NCI-H1417 treated with DMSO at 0.1 percent for 48 hours (cell line): ENCODE measurements at places on chromosomes 4 and X.

GRCh38 chr4:15065516-15065915 is 63.2 kb downstream of the CPEB2 start:
- no peak for DNase-seq

- DNase-seq, result no peak
These were observed 2.1 kb upstream of the GC start for GRCh38 chr4:71785959-71786358.

DNA sequence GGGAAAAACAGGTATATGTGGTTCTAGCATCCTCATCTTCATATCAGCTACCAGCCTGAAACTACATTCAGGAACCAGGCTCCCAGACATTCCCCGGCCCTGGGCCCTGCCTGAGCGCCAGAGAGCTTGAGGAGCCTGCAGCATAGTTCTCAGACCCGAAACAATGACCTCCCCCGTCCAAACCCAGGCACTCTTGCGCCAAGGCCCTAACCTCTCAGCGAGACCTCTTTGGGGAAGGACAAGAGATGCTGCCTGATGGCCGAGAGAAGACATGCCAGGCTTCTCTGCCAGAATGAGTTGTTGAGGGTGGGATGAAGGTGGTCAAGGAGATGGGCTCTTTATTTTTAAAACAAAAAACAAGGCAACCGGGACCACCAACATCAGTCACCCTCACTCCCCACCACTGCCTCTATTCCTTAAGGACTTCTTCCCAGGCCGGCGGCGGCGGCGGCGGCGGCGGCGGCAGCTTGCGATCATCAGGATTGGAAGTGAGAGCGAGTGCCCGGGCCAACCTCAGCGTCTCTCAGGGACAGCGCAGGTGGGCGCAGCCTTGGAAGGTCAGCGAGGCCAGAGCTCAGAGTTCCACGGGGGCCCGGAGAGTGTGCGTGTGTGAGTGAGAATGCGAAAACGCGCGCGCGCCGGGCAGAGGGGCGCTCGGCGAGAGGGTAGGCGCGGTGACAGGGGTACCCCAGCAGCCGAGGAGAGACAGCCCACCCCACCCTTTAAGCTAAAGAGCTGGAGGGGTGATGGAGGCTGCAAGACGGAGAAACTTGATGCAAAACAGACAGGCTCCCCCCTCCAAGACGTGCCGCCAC is 601 bp downstream of the INPP4B start:
- no peak for DNase-seq

DNA sequence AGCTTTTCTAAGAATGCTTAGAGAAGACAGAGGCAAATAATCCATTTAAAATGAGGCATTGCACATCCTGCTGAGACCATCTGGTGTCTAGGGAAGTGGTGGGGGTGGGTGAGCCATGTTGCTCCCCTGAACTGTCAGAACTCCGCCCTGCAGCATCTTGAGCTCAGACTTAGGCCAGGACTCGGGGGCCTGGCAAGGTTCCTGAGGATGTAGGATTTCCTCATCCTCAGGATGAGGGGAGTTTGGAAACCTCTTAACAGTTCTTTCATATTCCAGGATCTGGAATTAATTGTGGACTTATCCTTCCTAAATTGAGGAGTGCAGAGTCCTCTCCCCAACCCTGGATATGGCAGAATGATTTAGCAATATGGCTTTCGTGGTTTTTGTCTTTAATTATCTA is 6.6 kb downstream of the TLL1 start:
- DNase-seq, result no peak

DNA sequence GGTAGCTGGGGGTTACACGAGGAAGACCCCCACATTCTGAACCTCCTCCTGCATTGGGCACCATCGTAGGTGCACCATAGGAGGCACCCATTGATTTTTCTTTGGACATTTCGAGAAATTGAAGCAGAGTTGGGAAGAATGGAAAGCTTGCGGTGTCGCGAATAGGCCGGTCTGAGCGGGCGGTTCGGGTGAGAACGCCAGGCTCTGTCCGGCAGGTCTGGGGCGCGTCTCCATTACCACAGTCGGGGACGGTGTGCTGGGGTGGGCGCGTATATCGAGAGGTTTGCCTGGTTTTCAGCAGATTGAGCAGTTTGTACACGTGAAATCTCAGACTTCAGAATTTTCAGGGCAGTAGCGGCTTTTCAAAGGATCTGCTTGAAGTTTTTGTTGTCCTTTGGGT is 560 bp downstream of the PASD1 start:
- no peak for DNase-seq

- no peak for DNase-seq
These were observed 59.8 kb downstream of the ANK2 start for GRCh38 chr4:113109106-113109718.

- DNase-seq, result no peak
These were observed 28.3 kb downstream of the MMRN1 start for GRCh38 chr4:89922848-89923416.

DNA sequence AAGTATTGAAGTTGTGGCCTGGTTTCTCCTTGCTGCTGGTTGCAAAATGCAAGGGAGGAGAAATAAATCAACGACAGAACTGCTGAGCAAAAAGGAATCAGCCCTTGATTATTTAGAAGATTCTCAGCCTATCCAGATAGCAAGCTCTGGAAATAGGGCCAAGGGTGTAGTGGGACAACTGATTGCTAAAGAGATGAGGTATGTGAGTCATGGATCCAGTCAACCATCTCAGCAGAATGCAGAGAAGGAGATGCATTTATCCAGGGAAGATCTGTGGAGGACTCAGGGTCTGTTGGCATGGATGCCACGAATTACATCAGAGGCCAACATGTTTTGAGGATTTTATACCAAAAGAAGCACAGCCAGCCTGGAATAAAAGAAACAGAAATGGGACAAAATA is 36.7 kb downstream of the FOXR2 start:
- no peak for DNase-seq

GRCh38 chr4:73224886-73225285 is 33.7 kb downstream of the ANKRD17 start:
- DNase-seq, result no peak

- no peak for DNase-seq
These were observed 6.0 kb downstream of the CXCL2 start for GRCh38 chr4:74092957-74093356.

- DNase-seq, result no peak
These were observed 11.8 kb upstream of the MAN2B2 start for GRCh38 chr4:6562931-6563901.

DNA sequence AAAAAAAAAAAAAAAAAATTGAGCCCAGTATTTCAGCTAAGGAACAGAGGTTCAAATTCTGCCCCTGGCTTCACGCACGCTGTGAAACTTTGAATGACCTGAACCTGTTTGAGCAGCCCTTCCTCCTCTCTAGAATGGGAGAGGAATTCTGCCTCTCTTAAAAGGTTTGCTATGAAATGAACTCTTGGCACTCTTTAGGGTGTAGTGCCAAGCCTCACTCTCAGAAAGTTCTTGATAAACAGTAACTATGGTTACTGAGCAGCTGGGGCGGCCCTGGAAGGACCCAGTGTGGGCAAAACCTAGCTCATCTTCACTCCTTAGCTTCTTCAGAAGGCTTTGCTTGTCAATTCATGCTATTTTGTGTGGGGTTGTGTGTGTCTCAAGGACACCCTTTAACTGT is 73.7 kb downstream of the GEMIN8 start:
- no peak for DNase-seq

DNA sequence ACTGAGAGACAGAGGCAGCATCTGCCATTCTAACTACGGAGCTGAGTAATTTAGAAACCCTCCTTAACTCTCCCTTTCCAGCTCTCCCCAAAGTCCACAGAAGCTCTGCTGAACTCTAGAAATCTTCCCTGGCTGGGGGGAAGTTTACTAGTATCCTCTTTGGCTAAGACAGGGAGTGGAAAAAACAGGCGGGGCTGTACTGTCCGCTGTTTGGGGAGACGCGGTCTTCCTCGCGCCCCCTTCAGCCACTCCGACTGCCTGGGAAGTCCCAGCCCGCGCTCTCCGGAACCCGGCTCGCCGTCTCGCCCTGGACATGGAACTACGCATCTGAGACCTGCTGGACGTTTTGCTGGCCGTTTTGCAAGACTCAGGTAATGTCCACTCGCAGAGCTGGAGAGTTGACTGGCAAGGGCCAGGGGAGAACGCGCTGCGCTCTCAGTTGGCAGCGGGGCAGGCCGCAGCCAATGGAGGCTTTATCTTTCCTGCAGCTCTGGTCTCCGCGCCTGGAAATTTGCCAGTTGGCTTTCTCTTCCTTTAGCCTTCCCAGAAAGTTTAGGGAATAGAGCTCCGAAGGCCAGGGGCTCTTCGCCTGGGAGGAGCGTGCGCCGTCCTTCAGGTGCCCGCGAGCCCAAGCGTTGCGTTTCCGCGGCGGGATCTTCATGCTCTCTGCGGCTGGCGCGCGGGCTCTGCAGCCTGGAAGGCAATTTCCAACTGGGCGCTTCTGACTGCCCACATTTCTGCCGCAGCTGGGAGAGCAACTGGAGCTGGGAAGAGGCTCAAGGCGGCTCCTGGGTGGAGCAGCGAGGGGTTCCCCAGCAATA is 892 bp downstream of the IL1RAPL2 start:
- DNase-seq, result no peak

- DNase-seq, result no peak
These were observed 29.0 kb downstream of the HAND2 start for GRCh38 chr4:173500841-173501591.

- DNase-seq, result no peak
These were observed 145.9 kb downstream of the FSTL5 start for GRCh38 chr4:162017863-162018262.

DNA sequence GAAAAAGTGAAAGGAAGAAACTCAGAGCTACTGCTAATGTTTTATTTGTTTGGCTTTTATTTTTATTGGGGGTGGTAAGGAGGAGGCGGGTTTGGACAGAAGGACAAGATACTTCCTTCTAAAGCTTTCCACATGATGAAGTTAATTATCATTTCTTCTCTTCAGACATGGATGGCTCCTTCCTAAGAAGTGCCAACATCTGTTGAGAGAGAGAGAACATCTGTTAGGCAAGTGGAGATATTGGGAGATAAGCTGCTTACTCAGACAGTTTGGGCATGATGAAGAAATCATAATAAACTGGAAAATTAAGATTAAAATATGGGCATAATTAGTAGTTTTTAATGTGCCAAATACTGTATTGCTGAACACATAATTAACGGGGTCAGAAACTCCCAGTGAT is 535.7 kb upstream of the INTU start:
- DNase-seq, result no peak

GRCh38 chrX:109840585-109840984 is 107.5 kb upstream of the ACSL4 start:
- DNase-seq, result no peak

GRCh38 chr4:101931619-101932018 is 141.1 kb downstream of the BANK1 start:
- no peak for DNase-seq

DNA sequence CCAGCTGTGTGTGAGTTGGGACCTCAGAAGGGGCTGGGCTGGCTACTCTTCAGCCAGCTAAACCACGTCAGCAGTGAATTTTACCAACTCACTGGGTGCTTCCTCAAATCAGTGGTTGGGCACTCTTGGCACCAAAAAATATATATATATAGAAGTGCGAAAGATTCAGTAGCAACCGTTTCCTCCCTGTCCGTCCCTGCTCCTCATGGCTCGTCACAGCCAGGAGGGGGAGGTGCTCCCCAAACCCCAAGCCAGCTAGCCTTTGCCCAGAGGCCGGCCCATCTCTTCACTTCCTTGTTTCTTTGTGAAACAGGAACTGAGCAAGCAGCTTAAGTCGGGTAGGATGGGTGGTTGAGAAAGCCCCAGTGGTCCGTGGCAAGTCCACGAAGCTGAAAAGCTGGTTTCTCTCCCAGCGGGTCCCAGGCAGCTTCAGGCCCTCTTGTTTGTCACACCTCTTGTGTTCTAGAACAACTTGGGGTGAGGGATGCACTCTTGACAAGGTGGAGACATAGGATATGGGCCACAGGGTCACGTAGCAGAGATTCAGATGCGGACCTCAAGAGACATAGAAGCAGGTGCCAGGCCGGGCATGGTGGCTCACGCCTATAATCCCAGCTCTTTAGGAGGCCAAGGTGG is 6.8 kb upstream of the SASH3 start:
- no peak for DNase-seq

- no peak for DNase-seq
These were observed 88.1 kb downstream of the CAMK2D start for GRCh38 chr4:113673450-113673849.

- DNase-seq, result no peak
These were observed 50.8 kb downstream of the SLC2A9 start for GRCh38 chr4:9970399-9971011.

GRCh38 chr4:995311-996026 is 2.3 kb upstream of the SLC26A1 start:
- DNase-seq, result no peak

DNA sequence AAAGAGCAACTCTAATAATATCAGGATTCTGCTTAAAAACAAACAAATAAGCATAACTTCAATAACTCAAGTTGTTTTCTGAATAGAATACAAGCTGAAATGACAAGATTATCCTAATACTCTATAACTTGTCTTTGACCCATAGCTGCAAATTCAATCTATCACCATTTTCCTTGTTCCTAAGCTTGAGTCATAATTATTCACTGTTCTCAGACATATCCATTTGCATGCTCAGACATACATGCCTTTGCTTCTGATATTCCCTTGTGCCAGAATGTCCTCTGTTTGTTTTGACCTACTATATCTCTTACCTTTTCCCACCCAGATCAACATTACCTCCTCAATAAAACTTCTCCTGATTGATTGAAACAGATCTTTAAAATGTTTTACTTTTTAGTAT is 109.7 kb downstream of the SNCA start:
- DNase-seq, result no peak

- DNase-seq, result no peak
These were observed 548.1 kb upstream of the HS3ST1 start for GRCh38 chr4:11976726-11977263.

DNA sequence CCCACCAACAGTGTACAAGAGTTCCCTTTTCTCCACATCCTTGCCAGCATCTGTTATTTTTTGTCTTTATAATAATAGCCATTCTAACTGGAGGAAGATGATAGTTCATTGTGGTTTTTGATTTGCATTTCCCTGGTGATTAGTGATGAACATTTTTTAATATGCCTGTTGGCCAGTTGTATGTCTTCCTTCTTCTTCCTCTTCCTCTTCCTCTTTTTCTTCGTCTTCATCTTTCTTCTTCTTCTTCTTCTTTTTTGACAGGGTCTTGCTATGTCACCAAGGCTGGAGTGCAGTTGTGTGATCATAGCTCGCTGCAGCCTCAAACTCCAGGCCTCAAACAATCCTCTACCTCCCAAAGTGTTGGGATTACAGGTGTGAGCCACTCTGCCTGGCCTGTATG is 87.4 kb downstream of the CCDC160 start:
- DNase-seq, result no peak

- DNase-seq, result no peak
These were observed 10.5 kb downstream of the GPR82 start for GRCh38 chrX:41734530-41734929.
